ENCODE measurements at places on chromosomes 6 and 20.

DNA sequence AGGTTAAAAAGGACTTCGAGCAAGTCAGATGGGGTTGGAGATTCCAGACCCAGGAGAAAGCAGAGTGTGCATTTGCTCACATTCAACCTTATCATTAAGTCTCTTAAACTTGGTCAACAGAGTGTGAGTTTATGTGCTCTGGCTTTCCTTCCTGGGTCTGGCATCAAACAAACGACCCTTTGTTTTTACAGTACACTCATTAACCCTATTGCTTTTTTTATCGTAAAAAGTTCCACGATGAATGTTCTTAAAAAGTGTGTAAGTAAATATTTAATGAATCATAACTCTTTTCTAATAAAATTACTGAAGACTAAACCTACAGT lies 2.5 kb downstream of the FYN start:
- DNase-seq, result no peak

DNA sequence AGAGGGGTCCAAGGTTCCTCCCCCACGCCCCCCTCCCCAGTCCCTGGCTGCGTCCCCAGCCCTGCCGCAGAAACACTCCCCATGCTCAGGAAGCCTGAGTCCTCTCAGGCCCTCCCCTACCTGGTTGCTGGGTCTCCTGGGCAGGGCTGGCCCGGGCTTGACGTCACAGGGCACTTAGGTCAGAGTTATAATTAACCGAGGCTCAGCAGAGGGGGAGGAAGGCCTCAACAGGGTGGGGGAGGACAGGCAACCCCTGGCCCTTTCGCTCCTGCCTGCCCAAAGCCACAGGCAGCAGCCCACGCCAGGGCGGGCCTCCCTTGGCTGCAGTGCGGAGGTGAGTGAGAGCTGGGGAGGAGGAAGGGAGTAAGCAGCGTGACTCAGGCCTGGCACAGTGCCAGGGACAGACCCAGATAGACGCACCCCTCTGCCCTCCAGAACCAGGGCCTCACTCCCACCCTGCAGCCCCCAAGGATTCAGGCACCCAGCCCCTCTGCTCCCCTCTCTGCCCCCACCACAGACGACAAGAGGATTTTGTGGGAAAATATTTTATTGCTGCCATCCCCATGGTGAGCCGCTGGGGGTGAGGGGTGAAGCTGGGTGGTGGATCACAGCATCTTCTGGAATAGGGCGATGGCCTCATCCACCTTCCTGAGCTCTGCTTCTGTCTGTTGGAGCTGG lies at the start of gene VWA7:
Gene VWA7, minus strand, starts transcription at position 340 of the 678 bp plus-strand sequence. CDS start 549 bp downstream, outside the sequence.
- peak; percentile 96 for DNase-seq

GRCh38 chr20:56829788-56830385 lies 200.8 kb downstream of the TFAP2C start:
- DNase-seq, result no peak

DNA sequence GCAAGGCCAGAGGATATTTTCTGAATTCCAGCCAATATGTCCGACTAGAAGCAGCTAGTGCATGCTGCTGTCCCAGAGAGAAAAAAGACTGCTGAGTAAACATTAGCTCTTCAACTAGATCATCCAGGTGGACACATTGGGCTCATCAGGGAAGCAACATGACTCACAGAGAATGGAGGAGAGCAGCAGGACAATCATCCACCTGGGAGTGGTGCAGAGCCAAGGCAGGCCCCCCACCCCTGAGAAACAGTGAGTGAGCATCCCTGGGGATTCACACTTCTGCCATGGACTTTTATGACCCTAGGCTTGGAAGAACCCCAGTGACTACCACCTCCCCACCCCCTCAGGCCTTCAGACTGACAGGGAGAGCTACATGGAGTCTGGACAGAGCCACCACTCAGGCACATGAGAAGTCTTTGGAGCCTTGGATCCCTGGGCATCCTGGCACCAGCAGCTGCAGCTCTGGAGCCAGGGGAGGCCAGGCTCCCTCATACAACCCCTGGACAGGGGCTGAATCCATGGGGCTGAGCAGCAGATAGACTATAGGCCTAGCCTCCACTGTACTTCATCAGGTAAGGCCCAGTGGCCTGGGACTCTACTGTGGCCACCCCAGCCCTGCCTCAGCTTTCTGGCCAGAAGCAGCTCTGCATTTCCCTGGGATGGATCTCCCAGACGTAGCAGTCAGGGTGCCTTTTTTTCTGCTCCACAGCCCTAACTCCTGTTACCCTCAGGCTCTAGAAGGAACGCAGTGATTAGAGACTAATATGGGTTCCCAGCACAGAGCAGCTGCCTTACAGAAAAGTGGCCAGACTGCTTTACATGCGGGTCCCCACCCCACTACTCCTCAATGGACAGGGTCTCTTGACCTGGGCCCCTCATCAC lies 82.9 kb upstream of the RNF217 start:
- DNase-seq, result no peak

DNA sequence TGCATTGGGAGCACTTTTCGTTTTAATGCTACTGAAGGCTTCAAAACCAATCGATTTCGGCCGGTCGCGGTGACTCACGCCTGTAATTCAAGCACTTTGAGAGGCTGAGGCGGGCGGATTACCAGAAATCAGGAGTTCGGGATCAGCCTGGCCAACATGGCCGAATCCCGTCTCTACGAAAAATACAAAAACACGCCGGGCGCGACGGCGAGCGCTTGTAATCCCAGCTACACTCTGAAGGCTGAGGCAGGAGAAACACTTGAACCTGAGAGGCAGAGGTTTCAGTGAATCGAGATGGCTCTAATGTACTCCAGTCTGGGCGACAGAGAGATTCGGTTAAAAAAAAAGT lies 58.4 kb downstream of the TRIM38 start:
- peak; percentile 73 for DNase-seq

- DNase-seq, result no peak
Measured at GRCh38 chr6:378090-378957, 13.2 kb upstream of the IRF4 start.

DNA sequence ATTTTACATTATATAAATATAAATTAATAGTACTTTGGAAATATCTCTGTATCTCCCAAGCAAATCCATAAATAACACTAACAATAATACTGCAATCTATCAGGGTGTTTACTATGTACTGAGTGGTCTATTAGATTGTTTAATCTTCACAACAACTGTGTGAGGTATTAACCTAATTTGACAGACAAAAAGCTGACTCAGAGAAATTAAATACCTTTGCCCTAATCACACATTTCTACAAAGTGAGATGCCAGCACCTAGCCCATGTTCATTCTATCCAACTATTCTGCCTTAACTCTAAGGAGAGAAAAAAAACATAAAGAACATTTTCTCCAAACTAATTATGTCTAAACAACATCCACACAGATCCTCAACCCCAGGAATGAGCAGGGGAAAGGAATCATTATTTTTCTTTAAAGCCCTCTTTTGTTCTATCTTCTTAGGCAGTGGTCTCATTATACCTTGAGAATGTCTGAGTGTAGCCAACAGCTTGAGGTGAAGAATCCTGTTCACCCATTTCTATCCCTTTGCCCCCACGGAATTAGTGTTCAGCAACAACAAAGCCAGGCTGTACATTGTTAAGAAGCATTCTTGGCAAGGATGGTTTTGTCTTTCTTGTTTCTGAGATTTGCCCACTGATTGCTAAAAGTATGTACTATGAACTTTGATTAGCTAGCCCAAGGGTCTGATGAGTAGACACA lies 42.7 kb downstream of the PRL start:
- no peak for DNase-seq

- no peak for DNase-seq
Measured at GRCh38 chr20:9322661-9323060, 191.7 kb upstream of the LAMP5 start.

DNA sequence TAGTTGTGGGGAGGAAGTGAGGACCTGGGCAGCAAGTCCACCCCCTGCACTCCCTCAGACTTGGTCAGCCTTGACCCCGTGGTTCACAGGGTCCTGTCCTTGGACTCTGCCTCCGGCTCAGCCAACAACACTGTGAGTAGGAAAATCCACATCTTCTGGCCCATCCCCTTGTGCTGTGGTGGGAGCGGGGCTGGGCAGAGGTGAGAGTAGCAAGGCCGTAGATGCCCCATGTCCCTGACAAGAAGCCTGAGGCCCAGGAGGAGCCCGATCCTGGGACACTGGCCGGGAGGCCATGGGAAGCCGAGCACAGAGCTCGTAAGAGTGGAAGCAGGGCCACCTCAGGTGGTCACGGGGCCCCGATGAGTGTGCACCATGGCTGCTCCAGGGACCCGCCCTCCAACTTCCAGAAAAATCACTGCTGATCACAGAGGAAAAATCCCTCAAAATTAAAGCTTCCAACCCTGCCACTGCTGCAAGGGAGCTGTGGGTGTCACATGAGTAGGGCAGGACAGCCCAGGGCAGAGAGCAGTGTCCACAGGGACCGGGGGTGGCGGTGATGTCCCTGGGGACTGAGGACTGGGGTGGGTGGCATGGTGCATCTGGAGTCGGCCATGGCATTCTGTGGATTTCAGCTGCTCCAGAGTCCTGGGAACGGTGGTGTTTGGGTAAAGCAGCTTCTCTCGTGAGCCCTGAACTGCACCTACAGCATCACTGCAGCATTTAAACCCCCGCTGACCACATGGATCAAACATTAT lies 189.4 kb downstream of the DLL1 start:
- DNase-seq, result no peak

GRCh38 chr6:156167016-156167624 lies 610.1 kb upstream of the ARID1B start:
- DNase-seq, result no peak
